Stimulated activated CD8-positive, alpha-beta memory T cell treated with anti-CD3 and anti-CD28 coated beads, Interleukin-15, amount 100 ng/mL, for 48 hours (primary cell): ENCODE measurements at places on chromosomes 6 and 20.

- peak; percentile 15 for DNase-seq
Observed at GRCh38 chr6:109308018-109308492, 74.2 kb downstream of the CD164 start.

- no peak for DNase-seq
Observed at GRCh38 chr6:111530667-111531066, 47.6 kb upstream of the REV3L start.

DNA sequence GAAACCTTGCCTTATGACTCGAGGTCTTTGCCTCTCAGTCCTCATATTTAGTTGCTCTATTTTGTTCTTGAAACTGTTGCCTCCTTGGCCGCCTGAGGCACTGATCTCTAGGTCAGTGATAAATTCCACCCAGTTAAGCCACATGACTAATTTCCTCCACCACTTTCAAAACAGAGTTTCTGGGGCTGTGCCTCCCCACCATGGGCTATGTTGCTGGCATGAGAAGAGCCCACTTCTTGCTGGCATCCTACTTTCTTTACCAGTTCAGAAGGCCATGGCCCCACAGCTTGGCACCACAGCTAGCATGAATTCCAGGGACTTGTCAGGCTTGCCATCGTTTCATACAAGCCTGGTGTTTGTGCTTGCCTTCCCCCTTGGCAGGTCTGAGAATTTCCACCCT, 361.4 kb upstream of the JAG1 start:
- DNase-seq, result no peak

- DNase-seq, result no peak
Observed at GRCh38 chr6:116492331-116493067, 18.9 kb upstream of the CALHM5 start.

GRCh38 chr20:59778615-59779200, 154.7 kb downstream of the SYCP2 start:
- DNase-seq, result no peak

- DNase-seq, result peak; percentile 34
Observed at GRCh38 chr6:27312146-27312949, at the start of gene POM121L2. POM121L2 (minus strand) TSS chr6:27312273; CDS start chr6:27312170, 103 bp downstream.

DNA sequence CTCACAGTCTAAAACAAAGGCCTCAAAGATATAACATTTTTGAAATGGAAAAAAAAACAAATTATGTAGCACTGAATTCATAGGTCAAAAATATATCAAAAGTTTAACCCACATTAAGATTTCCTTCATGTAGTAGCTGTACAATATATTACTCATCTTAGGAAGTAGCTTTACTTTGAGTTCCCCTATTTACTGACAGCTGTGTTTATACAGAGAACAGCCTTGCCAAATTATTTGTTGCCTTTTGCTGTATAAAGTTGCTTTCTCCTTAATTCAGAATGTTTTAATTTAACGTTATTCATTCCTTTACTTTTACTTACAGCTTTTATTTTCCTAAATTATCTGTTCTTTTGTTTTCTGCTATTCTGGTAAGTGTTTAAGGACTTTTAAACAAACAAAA, 181.0 kb downstream of the COL12A1 start:
- DNase-seq, result no peak
